GM13976 (cell line): ENCODE measurements at places on chromosomes 6 and 20.

- no peak for DNase-seq
Measured at GRCh38 chr20:14383335-14383734, 45.9 kb upstream of the FLRT3 start.

GRCh38 chr6:14191761-14192160, 74.2 kb downstream of the CD83 start:
- no peak for DNase-seq

DNA sequence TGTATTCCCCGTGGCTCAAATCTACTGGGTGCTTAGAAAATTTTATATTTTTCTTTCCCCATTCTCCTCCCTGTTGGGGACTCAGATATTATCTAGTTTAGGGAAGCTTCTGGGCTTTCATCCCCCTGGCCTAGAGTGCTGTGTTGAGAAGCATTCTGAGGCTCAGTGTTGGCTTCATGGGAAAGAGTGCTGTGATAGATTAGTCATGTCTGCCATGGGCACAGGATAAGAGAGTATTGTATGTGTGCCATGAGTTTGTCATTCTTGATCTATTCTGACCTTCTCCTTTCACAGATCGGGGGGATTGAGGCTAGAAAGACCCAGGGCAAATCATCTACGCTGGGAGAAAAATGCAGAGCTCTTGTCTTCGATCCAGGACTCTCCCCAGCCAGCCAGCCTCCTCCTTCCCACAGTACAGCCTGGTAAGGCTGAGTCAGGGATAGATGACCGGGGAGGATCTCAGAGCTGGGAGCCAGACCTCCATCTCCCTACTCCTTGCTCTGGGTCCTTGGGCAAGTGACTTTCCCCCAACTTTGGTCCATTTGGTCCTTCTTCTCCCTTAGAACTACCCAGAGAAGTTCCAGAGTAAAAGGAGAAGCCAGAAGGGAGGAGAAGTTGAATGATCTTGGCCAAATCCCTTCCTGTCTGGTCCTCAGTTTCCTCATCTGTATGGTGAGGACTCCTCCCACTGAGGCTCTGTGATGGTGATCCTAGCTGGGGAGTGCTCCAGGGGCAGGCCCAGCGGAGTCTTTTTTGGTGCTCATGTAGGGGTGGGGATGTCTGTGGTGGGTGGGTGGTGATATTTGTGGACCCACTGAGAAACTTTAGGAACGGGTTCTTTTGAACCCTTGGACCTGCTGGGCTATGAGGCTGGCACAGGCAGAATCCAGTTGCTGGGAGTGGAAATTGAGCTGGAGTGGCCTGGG, 5.0 kb downstream of the SRC start:
- DNase-seq: no peak

GRCh38 chr6:14094721-14095120, 22.9 kb upstream of the CD83 start:
- DNase-seq: no peak

- peak; percentile 33 for DNase-seq
Measured at GRCh38 chr6:37168811-37169495, 999 bp upstream of the PIM1 start.

DNA sequence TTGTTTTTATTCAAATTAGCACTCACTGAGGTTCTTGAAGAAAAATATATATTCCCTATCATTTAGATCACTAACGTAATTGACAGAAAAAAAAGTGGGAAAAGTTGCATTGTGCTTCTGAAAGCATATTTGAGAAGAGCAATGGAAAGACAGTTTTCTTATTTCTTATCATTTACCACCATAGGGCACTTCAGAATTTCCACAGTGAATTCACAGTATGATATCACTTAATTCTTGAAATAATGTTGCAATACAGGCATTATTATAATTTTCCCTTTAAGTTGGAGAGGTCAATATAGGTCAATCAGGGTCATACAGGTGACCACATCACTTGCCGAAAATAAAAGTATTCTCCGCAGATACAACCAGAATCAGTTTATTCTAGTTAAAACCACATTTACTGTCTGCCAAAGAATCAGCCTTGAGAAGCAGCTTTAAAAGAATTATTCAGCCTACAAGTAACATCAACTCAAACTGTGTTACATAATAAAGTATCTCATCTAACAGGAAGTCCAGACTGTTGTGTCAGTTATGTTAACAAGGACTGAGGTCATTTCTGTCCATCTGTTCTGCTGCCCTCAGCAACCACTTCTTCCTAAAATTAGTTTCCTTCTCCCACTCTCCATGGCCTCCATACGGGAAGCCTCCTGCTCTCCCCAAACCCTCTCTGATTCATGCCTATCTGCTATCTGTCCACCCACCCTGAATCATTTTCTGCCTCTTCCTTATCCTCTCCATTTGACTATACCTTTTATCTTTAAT, 121.2 kb downstream of the SIM1 start:
- no peak for DNase-seq

- DNase-seq: no peak
Measured at GRCh38 chr20:34061695-34062094, 50.3 kb downstream of the EIF2S2 start.

DNA sequence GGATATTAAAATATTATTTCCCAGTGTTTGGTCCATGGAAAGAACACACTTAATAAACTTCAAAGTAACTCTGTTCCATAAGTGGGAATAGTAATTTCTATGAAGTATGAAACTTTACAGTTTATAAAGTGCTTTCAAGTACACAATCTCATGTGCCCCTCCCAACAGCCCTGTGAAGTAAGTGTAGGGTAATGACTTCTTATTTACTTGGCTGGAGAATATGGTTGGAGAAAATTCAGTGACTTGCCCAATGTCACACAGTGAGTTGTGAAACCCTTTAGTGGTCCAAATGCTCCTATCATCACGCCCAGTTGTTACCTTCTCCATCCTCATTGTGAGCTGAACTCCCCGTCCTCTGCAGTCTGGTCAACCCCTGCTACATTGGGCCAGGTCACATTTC, 141.2 kb downstream of the PDE7B start:
- DNase-seq: no peak

DNA sequence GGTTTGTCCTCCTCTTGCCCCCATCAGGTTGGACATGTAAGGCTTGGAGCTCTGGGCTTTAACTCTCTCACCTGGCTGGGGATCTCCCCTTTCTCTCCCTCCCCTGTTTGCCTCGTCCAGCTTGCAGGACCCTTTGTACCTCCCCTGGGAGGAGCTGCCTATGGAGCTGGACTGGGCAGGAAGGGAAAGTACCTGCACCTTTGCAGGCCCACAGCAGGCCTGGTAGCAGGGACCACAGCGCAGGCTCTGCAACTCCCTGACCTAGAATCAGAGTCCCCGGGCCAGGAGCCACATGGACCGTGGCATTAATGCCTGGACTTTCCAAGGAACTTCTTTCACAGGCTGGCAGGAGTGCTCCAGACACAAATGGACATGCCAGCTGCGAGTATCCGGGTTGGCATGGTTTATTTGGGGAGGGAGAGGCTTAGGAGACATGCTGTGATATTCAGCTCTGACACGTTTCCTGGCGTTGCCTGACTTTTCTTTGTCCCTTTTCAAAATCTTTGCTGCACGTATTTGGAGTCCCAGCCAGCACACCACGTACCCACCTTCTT, 268.5 kb upstream of the EXOC2 start:
- DNase-seq: no peak

DNA sequence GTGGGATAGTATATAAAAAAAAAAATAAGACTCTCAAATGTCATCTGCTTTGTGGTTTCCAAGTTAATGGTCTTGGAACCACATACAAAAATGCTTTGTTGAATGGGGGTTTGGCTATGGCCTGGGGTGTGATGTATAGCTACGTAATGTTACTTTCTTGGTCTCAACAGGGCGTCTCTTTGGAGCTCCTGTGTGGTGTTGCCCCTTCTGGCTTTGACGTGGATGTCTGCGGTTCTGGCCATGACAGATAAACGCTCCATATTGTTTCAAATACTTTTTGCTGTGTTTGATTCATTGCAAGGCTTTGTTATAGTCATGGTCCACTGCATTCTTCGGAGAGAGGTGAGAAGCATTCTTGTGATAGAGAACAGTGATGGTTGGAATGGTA, 457.7 kb downstream of the LMBRD1 start:
- no peak for DNase-seq

- DNase-seq: no peak
Measured at GRCh38 chr20:15061955-15062354, 724.5 kb upstream of the FLRT3 start.

- DNase-seq: peak; percentile 82
Measured at GRCh38 chr20:63698739-63699465, 2.5 kb downstream of the TNFRSF6B start.

GRCh38 chr20:25496968-25497401, 88.3 kb downstream of the NINL start:
- no peak for DNase-seq

GRCh38 chr6:48511378-48511777, 400.4 kb upstream of the PTCHD4 start:
- DNase-seq: no peak

DNA sequence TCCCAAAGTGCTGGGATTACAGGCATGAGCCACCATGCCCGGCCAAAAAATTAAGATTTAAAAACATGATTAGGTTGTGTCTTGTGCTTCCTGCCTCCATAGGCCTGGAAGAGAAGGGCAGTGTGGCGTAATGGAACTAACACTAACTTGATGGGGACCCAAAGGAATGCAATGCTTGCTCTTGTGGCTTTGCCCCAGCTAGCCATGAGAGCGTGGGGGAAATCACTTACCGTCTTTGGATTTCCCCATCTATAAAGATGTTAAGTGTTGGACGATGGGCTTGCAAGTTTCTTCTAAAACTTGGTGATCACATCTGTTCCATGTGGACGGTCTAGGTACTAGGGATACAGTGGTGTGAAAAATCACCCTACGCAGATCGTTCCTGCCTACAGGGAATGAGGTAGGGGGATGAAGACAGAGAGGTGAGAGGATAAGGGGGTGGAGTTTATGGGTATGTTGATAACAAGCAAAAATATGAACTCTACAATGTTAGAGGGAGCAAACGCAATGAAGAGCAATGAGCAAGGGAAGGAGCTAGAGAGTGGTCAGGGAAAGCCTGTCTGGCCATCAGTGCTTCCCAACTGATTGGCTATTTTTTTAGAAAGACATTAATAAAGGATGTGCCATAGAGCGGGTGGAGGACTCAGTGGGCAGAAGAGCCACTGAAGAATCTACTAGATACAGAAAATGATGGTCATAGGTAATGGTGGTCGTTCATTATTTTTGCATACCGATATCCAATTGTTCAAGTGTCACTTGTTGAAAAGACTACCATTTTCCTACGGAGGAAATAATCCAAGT, 165.2 kb downstream of the BCAS1 start:
- peak; percentile 51 for DNase-seq

DNA sequence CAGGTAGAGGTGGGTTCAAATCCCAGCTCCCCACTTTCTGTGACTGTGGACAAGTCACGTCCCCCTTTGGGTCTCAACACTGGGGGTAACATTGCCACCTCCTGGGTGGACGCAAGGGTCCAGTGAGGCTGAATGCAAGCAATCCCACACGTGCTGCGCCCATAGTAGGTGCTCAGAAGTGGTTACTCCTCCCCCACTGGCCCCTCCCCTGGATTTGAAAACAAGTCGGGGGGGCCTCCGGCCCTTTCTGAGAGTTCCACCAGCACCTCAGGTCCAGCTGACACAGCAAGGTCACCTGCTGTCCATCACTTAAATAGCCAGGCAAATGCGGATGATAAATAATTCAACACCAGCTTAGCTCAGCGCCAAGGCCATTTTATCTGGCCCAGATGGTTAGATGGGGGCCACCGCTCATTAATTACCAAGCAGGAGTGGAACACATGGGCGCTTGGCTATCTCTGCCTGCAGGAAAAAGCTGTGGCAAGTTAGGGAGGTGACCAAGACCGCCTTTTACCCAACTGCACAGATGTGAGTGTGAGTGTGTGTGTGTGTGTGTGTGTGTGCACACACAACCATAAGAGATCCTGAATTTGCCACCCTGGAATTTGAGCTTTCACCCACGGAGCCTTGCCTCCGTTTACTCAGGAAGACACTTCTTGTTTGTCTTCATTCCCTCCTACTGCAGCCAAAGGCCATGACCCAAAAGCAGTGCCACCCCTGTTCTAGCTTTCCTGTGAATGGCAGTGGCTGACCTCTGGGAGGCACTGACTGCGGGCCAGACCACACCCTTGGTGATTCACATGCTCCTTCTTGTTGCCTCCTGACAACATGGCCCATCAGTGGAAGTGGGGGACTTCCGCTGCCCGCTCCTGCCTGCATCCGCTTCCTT, 34.7 kb upstream of the KCNB1 start:
- DNase-seq: no peak

- DNase-seq: no peak
Measured at GRCh38 chr20:31790401-31790800, 28.8 kb upstream of the MYLK2 start.

DNA sequence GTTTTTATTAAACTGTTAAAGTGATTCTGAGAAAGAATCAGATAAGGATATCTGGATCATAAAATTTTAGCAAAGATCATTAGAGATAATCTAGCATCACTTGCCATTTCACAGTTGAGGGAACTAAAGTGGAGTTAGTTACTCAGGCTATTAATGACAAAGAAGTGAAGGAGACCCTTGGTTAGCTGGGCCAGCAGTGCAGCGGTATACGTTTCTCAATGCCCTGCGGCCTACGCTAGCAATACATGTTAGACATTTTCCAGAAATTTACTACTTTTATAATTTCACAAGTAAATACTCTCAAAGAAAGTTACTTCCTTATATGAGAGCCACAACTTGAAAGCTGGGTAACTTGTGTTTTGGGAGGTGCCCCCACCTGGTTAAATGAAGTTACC, 28.5 kb downstream of the NEDD9 start:
- no peak for DNase-seq

- DNase-seq: no peak
Measured at GRCh38 chr20:59184880-59185447, 21.3 kb downstream of the ZNF831 start.

DNA sequence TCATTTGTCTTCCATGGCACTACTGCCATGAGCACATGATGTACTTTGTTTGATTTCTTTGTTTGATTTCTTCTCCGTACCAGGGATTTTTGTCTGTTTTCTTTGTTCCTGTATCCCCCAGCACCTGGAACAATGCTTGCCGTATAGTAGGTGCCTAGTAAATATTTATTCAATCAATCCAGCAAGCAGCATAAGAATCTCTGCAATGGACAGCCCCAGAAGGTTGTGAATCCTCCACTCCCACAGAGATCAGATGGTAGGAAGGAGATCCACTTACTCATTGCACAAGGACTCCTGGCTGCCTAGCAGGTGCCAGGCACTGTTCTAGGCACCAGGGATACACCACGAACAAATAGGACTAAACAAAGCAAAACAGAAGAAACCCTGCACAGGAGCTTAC, 6.7 kb upstream of the SYNJ2 start:
- DNase-seq: no peak

DNA sequence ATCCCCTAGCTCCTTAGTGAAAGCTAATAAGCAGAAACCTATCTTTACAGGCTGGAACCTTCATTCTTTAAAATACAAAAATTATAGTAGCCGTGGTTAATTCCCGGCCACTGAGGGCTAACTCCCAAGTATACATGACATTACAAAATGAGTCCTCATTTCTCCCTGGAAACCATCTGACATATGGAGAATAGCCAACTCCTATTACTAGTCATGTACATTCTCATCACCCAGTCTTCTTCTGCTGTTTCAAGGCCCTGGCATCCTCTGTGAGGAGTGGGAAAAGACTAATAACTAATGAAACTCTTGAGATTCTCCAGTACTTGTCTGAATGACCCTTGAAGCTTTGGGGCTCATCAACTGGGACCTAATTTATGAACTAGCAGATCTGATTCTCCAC, 30.2 kb downstream of the CSNK2A1 start:
- DNase-seq: no peak

GRCh38 chr6:36873612-36874442, 776 bp downstream of the PPIL1 start:
- peak; percentile 47 for DNase-seq

- no peak for DNase-seq
Measured at GRCh38 chr6:10151144-10151915, 263.5 kb downstream of the TFAP2A start.
